ENCODE measurements at places on chromosomes 11 and 22. TPM values are rescaled to one million over a fixed set of nuclear protein-coding genes. Genes with fewer than 3 reads are reported as not detected.

ARHGAP20 gene
- total RNA-seq: 4.0 TPM

TMEM121B gene
- total RNA-seq: 0.93 TPM

UBQLN3 gene
- 0.82 TPM for total RNA-seq

OR8G5 gene
- not detected for total RNA-seq

OSM gene
- total RNA-seq: 3.0 TPM

PNPLA3 gene
- total RNA-seq: 1.3 TPM

MMP3 gene
- total RNA-seq: not detected

OR8A1 gene
- total RNA-seq: not detected

LPXN gene
- total RNA-seq: 8.5 TPM

MS4A6A gene
- total RNA-seq: 50.2 TPM

BIRC2 gene
- 96.0 TPM for total RNA-seq

TEX54 gene
- not detected for total RNA-seq

F2 gene
- 0.35 TPM for total RNA-seq

FCHSD2 gene
- 30.9 TPM for total RNA-seq

APOBEC3B gene
- 2.6 TPM for total RNA-seq

FERMT3 gene
- 13.4 TPM for total RNA-seq

CHRM4 gene
- total RNA-seq: 0.18 TPM

CD3D gene
- total RNA-seq: 1.4 TPM

OR52A1 gene
- total RNA-seq: not detected

BARX2 gene
- total RNA-seq: 0.12 TPM

NAA40 gene
- total RNA-seq: 18.7 TPM

MAPK12 gene
- 19.1 TPM for total RNA-seq

NNMT gene
- total RNA-seq: 14.5 TPM
